Right renal pelvis (tissue), 4 donors: ENCODE measurements at places on chromosomes 6 and 20. TPM values are rescaled to one million over a fixed set of nuclear protein-coding genes. Genes with fewer than 3 reads are reported as not detected.

The GJE1 gene
- not detected for polyA plus RNA-seq

The WFDC5 gene
- not detected for polyA plus RNA-seq

DNA sequence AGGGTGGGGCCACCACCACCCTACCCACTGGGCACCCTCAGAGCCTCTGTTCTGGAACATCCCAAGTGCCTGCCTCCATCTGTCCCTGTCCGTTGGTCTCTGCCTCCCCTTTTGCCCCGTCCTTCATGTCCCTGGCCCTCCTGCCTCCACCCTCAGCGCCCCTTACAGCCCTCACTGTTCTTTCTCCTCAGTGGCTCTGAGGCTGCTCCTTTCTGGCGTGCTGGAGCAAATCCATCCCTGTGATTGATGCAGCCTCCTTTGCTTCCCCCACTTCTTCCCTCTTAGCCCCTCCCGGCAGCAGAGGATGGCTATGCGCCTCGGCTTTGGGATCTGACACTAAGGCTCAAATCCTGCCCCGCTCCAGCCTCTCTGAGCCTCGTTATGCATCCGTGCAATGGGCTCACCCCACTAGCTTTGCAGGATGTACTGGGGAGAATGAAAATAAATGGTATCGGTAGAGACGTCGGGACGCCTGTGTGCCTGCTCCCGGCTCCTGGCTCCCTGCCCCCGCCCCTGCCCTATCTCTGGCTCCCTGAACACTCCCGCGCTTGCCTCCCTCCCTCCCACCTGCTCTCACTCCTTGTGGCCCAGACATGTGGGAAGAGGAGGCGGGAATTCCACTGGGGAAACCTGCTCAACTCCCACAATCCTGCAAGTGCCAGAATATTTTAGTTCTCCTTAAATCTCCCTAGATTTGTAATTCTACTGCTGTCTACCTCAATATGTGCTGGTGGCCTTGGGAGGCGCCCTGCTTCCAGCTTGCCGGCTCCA is 13.1 kb downstream of the VSTM2L start:
- no peak for DNase-seq

- no peak for DNase-seq
Observed at GRCh38 chr20:37205794-37206193, 26.4 kb upstream of the MROH8 start.

- DNase-seq = no peak
Observed at GRCh38 chr20:4102381-4102780, 87.0 kb upstream of the RNF24 start.

The ARFGEF2 gene
- 30.0 TPM for polyA plus RNA-seq

The OXT gene
- polyA plus RNA-seq = not detected

DNA sequence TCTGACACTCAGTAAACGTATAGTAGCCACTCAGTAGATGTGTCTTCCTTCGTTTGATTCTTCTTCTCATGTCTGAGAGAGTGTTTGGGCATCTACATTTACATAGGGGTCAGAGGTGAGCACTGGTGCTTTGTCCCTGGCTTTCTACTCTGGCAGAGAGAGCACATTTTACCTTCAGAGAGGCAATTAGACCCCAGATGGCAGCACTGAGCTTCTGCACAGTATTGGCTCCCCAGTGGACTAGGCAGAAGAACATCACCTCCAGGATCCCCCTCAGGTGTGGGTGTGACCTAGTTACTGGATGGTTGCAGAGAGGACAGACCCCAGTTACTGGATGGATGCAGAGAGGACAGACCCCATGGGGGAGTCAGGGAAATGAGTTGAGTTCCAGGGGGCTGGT is 327.2 kb downstream of the DHX35 start:
- no peak for DNase-seq

GRCh38 chr20:63372971-63373885 is 12.1 kb upstream of the CHRNA4 start:
- no peak for DNase-seq

The TP53TG5 gene
- polyA plus RNA-seq = 0.96 TPM

- DNase-seq = no peak
Observed at GRCh38 chr6:53426667-53427270, 78.0 kb upstream of the ELOVL5 start.

DNA sequence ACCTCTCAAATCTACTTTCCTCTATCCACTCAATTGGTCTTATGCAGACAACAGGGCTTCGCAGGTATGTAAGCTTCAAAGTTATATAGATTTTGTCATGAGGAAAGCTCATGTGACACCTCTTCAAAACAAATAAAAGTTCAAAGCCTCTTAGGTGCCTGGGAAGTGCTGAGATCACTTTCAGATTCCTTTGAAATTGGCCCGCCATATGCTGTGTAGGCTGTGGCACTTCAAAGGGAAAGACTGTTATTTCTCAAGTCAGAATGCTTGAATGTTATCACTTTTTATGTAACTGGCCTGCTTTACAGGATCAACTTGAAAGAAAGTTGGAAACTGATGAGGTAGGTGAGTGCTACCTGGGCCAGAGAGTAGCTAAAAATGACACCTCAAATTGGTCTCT is 67.1 kb upstream of the GFRAL start:
- no peak for DNase-seq

DNA sequence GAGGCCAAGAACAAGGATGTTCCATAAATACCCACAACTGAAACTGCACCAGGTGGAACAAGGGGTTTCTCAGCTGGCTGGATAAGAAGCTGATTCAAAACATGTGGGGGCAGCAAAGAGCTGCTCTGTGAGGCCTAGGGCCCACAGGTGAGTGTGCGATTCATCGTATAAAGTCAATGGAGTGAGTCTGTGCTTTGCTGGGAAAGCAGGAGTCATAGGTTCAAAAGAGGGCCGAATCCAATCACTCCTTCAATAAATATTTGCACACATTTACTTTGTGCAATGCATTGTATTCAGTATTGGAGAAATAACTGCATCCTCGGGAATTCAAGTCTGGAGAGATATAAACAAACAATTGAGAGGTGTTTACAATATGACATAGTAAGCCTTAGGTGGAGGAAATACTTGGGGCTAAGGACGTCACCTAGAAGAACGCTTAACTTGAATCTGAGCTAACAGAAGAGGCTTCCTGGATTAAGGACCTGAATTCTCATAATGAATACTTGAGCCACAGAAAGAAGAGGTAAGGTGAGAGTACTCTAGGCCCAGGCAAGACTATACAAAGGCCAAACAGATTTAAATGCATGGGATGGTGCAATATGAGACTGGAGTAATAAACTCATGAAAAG is 83.7 kb upstream of the TMEM30A start:
- DNase-seq = no peak

- DNase-seq = peak; percentile 41
Observed at GRCh38 chr6:152750694-152751093, at the start of gene VIP. VIP (plus strand) TSS chr6:152750797; CDS start chr6:152752178, 1,381 bp downstream.

DNA sequence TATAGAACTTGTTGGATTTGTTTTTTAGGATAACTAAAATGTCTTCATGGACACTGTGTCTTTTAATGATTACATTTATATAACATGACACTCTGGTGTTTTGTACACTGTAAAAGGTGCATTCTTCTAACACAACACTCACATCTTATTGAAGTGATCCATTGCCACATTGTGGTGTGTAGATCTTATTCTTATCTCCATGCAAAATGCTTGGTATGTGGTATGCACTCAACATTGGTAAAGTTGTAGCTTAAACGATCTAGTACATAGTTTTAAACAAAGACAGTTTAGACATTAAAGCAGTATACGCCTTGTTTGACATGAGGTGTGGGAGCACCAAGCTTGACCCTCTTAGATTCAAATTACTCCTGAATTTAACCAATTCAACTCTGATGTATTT is 84.7 kb downstream of the SASH1 start:
- no peak for DNase-seq

DNA sequence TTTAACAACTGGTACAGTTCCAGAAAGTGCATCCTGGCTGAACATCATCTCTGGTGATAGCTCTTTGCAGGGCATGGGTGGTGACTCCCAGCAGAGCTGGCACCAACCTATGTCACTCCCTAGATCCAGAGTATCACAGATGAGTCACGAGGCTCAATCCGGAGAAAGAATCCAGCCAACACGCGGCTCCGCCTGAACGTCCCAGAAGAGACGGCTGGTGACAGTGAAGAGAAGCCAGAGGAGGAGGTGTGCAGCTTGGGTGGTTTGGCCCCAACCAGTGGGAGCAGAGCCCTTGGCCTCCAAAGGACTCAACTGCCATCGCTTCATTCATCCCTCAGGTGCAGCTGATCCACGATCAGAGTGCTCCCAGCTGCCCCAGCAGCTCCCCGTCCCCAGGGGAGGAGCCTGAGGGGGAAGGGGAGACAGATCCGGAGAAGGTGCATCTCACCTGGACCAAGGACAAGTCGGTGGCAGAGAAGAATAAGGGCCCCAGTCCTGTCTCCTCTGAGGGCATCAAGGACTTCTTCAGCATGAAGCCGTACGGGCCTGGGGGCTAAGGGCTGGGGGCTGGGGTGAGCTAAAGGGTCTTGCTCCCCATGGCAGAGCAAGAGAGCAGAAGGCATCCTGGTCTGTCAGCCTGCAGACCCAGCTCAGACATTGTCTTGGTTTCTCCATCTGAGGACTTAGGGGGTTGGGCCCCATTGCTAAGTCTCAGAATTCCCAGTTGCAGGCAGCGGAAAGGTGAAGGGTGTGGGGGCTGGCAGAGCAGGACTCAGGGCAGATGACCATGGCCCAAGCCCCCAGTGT is 27.2 kb downstream of the SLC12A5 start:
- no peak for DNase-seq

DNA sequence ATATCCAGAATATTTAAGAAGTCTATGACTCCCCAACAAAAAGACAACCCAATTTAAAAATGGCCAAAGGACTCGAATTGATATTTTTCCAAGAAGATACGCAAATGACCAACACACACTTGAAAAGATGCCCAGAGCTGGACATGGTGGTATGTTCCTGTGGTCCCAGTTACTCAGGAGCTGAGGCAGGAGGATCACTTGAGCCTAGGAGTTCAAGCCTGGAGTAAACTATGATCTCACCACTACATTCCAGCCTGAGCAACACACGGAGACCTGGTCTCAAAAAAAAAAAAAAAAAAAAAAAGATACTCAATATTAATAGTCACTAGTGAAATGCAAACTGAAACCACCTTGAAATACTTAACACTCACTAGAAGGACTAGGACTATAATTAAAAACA is 12.2 kb upstream of the ARMC2 start:
- no peak for DNase-seq

- DNase-seq = no peak
Observed at GRCh38 chr6:92934625-92935024, 484.7 kb downstream of the EPHA7 start.

The LST1 gene
- 3.8 TPM for polyA plus RNA-seq

GRCh38 chr20:34269996-34270627 is 28.9 kb downstream of the ASIP start:
- no peak for DNase-seq

DNA sequence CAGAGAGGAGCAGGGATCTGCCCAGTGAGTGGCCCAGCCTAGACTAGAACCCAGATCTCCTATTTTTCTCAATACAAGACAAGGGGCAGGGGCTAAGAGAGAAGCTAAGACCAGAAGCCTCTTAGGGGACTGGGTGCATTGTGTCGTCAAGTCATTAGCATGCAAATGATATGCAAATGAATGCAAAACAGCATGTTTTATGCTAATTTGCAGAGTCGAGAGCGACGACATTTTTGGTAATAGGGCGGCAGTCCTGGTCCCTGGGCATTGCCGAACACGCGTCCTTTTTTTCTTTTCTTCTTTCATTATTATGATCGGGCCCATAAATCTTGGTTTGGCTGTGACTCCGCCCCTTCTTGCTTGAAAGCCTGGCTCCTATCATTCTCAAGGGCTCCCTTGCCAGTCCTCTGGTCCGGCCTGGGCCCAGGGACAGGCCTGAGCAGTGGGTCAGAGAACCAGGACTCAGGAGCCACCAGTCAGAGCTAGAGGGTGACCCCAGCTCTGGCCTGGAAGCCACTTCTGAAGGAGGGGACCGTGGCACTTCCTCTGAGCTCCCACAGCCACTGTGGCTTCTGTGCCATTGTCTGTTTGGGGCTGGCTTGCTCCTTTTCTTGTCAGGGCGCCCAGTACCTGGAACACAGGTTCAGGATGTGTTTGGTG is 32.0 kb upstream of the SCRT2 start:
- DNase-seq = no peak

DNA sequence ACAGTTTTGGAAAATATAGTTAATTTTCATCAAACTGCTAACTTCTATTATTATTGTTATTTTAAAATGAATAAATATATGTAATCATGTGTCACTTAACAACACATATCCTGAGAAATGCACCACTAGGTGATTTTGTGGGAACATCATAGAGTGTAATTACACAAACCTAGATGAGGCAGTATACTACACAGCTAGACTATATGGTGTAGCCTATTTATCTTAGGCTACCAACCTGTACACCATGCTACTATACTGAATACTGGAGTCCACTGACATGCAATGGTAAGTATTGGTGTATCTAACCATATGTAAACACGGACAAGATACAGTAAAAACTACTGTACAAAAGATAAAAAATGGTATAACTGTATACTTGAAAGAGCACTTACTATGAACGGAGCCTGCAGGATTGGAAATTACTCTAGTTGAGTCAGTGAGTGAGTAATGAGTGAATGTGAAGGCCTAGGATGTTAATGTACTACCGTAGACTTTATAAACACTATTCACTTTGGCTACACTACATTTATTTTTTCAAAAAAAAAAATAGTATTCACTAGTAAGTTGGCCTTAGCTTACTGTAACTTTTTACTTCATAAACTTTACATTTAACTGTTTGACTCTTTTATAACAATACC is 72.4 kb downstream of the ASCC3 start:
- no peak for DNase-seq

The GLO1 gene
- 145 TPM for polyA plus RNA-seq

DNA sequence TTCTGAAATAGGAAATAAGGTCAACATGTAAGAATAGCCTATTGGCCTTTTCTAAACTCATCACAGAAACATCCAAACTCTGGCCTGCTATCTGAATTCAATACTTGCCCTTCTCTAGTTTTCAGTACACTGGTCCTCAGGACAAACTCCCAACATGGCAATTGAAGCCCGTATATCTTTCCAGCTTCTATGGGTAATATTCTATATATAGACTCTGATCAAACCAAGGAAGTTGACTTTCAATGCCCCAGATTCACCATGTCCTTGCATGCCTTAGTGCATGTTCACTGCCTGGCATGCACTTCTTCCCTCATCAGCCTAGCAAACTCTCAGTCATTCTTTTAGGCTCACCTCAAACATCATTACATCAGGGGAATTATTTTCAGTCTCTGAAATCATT is 73.2 kb downstream of the RSPO3 start:
- no peak for DNase-seq

DNA sequence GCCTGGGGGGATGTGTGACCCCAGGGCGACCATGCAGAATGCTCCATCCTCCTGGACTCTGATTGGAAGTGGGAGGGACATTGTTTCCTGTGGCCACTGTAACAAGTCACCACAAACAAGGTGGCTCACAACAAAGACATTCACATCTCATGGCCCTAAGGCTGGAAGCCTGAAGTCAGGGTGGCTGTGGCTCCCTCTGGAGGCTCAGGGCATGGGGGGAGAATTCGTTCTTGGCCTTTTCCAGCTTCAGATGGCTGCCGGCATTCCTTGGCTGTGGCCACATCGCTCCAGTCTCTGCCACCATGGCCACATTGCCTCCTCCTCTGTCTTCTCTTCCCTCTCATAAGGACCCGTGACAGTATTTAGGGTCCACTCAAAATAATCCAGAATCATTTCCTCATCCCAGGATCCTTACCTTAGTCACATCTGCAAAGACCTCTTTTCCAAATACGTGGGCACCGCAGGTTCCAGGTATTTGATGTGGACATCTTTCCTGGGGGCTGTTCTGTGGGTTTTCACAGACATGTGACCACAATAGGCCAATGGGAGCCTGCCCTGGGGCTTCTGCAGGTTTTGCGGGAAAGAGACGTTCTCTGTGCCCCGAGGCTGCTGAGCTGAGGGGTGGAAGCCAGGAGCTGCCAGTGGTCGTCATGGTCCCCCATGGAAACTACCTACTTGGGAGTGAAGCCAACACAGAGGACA is 249.3 kb downstream of the PREX1 start:
- no peak for DNase-seq
